ENCODE measurements at places on chromosomes 12 and 14. TPM values are rescaled to one million over a fixed set of nuclear protein-coding genes. Genes with fewer than 3 reads are reported as not detected.

The MMP19 gene
- 0.05 TPM for total RNA-seq

The CLBA1 gene
- 13.8 TPM for total RNA-seq

The TAS2R43 gene
- 0.36 TPM for total RNA-seq

The DACT1 gene
- total RNA-seq = 0.15 TPM

The FAM222A gene
- 12.8 TPM for total RNA-seq

The EFS gene
- total RNA-seq = not detected

The ASB2 gene
- total RNA-seq = 0.28 TPM

The COX6A1 gene
- total RNA-seq = 557 TPM

The ANP32D gene
- not detected for total RNA-seq

The NGB gene
- total RNA-seq = not detected

The KLRD1 gene
- total RNA-seq = not detected

The RPGRIP1 gene
- total RNA-seq = 0.28 TPM

The SLC2A14 gene
- total RNA-seq = not detected

The GPRC5D gene
- not detected for total RNA-seq

The CLECL1 gene
- not detected for total RNA-seq

The PLEKHG7 gene
- not detected for total RNA-seq

The PLXNC1 gene
- 0.57 TPM for total RNA-seq

The LHX5 gene
- total RNA-seq = not detected
